Left lung (tissue), 14 donors: ENCODE measurements at places on chromosomes 16 and 17. TPM values are rescaled to one million over a fixed set of nuclear protein-coding genes. Genes with fewer than 3 reads are reported as not detected.

CUEDC1 gene
- 41.0 TPM for polyA plus RNA-seq

RNF222 gene
- polyA plus RNA-seq, result 0.08 TPM

CHP2 gene
- 0.15 TPM for polyA plus RNA-seq

GJC1 gene
- polyA plus RNA-seq, result 46.3 TPM

SLC38A8 gene
- polyA plus RNA-seq, result not detected

DHRS7C gene
- polyA plus RNA-seq, result not detected

OR3A3 gene
- not detected for polyA plus RNA-seq

C17orf113 gene
- 5.2 TPM for polyA plus RNA-seq

FNDC8 gene
- polyA plus RNA-seq, result 0.20 TPM

TBC1D3G gene
- not detected for polyA plus RNA-seq

DPEP3 gene
- not detected for polyA plus RNA-seq

CCDC200 gene
- polyA plus RNA-seq, result 21.2 TPM

USP32 gene
- polyA plus RNA-seq, result 37.0 TPM

CRYM gene
- polyA plus RNA-seq, result 1.4 TPM

TPSG1 gene
- polyA plus RNA-seq, result 0.92 TPM

PABPN1L gene
- not detected for polyA plus RNA-seq

CACNA1H gene
- 3.4 TPM for polyA plus RNA-seq

WNK4 gene
- polyA plus RNA-seq, result 1.3 TPM

KRT39 gene
- polyA plus RNA-seq, result not detected

MED1 gene
- 56.4 TPM for polyA plus RNA-seq

ABAT gene
- polyA plus RNA-seq, result 34.8 TPM

CDRT15L2 gene
- polyA plus RNA-seq, result not detected

KRT17 gene
- 28.1 TPM for polyA plus RNA-seq

ATP2A1 gene
- 2.9 TPM for polyA plus RNA-seq

BRIP1 gene
- 11.2 TPM for polyA plus RNA-seq

TBX2 gene
- polyA plus RNA-seq, result 176 TPM

SOST gene
- polyA plus RNA-seq, result 0.14 TPM

TIMP2 gene
- polyA plus RNA-seq, result 158 TPM

SCN4A gene
- 0.88 TPM for polyA plus RNA-seq

NAGLU gene
- polyA plus RNA-seq, result 15.2 TPM

PERCC1 gene
- polyA plus RNA-seq, result 4.4 TPM
